ENCODE measurements at places on chromosomes 3 and 15.

DNA sequence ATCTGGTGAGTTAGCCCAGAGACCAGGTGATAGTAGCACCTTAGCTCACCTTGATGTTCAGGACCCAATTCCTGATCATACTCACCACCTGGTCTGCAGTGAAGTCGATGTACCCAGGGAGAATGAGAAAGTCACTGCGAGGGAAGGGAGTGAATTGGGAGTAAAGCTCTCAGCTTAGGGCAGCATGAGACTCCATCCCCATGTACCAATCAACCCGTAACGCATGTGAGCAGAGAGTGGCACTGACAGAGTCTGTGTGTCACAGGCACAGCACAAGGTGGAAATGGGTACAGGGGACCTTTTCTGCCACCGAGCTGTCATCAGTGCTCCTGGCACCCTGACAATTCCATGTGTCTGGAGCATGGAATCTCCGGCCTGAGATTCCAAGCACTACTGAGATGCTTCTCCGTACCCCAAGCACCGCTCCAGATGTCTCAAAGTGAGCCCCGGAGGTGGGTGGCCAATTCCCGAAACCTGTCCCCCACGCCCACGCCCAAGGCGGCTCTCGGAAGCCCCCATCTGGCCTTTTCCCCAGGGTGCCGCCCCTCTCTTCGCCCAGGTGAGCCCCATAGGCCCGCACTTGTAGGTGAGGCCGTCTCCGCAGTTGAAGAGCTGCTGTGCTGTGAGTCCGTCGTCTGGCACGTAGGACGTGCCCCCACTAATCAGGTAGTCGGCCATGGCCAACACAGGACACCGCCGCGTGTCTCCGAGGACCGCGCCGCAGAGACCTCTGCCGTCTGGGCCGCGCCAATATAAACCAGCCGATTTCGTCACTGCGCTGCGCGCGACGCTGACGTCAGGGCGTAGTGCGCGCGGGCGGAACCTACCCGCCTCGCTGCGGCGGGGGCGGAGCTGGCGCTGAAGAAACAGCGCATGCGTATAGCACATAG lies at the start of gene IMPDH2:
Gene IMPDH2 (minus strand): TSS at position 726 of the 890 bp plus-strand sequence. CDS start 48 bp downstream, at position 678.
- peak; percentile 73 for DNase-seq

DNA sequence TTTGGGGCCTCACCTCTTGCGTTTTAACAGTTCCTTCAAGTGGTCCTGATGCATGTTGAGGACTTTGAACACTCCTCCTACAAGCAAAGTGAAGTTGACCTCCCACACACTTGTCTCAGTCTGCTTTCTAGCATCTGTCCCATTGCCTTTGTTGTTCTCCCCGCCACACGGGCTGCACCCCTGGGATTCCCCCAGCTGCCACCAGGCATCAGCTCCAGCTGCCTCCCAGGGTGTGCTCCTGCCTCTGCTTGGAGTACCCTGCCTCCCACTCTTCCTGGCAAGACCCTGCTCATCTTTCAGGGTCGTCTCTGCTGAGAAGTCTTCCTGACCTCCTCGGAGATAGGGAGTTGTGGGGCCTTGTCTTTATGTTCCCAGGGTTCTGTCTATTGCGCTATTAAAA lies 52.2 kb downstream of the IGF1R start:
- no peak for DNase-seq

DNA sequence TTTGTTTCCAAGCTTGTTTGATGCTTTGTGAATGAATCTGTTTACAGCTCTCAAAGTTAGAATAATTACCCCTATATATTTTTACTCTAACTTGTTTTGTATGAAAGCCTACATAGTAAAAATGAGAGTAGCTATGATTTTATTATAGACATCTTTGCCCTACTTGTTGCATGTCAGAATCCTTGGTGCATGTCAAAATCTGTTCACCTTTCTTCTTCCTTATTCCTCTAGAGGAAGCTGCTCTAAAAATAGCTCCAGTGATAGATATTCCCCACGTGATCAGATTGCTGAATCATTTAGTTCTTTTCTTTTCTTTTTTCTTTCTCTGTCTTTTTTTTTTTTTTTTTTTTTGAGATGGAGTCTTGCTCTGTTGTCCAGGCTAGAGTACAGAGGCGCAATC lies 39.8 kb downstream of the LRRC49 start:
- DNase-seq = no peak

- no peak for DNase-seq
Observed at GRCh38 chr3:115845986-115846385, 222.7 kb downstream of the GAP43 start.

- no peak for DNase-seq
Observed at GRCh38 chr15:31130576-31131237, 29.2 kb upstream of the TRPM1 start.

GRCh38 chr3:56858331-56858730 lies 56.6 kb upstream of the ARHGEF3 start:
- DNase-seq = no peak

DNA sequence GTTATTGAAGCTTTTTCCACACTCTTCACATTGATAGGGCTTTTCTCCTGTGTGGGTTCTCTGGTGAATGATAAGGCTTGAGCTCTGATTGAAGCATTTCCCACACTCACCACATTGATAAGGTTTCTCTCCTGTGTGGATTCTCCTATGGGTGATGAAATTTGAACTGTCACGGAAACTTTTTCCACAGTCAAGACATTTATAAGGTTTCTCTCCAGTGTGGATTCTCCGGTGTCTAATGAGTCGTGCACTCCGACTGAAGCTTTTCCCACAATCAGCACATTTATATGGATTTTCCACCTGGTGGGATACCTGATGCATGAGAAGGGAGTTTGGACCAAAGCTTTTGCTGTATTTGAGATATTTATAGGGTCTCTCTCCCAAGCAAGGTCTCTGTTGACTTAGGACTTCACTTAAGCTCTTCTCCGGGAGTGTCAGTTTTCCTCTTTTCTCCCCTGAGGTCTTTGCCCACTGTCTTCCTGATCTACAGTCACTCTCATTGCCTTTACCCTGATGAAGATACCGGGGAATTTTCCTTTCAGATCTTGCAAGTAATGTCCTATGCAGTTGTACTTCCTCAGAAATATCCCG lies 9.4 kb downstream of the ZSCAN29 start:
- DNase-seq = no peak

DNA sequence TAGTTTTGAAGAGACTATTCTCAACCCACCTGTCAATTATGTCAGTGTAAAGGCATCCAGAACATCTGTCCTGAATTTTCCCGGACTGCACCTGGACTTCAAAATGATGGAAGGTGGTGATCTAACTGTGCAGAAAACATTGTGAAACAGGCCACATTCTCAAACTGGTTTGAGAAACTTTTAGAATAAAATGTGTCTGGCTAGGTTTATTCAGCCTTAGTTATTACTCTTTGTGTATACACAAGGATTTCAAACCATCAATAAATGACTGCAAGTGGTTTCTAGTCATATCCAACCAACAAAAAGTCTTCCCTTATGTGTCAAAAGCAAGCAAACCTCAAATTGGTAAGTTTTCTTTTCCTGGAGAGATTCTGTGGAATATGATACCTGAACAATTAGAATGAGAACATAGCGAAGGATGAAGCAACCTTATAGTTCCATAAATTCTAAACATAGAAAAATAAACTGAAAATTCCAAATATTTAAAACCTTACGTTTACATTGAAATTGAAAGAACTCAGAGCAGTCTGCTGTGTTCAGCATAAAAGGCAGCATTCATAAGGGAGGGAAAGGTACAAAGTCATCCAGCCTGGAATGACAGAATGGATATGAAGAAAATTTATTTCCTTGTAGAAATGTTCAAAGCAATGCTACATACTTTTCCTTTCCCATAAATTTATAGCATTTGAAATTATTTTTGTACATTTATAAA lies 306.6 kb upstream of the TGFBR2 start:
- DNase-seq = no peak

DNA sequence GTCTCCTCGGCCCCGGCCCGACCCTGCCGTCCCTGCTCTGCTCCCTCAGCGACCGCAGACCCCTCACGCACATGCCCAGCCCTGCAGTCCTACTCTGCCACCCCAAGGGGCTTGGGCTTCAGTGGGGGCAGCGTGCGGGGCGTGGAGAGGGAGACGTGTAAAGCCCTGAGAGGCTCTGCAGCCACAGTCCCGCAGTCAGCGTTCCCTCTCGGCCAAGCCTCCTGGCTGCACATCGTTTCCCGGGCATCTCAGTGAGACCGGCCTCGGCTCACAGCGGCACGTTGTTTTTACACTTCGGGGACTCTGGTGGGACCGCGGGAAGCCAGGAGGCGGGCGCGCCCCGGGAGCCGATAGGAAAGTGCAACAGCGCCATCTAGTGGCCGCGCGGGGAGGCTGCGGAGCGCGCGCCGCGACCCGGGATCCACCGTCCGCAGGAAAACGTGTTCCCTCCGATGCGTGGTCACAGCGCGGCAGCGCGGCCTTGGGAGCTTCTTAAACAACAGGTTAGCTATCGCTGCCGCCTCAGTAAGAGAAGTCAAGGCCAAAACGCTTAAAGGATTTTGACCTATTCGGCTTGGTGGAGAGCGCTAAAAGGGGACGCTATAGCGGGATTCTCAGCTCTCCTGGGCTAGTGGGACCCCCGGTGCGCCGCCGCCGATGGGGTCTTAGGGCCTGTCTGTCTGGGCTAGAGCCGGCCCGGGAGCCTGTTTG lies 226.8 kb upstream of the IGF1R start:
- no peak for DNase-seq

- DNase-seq = no peak
Observed at GRCh38 chr15:50945725-50946124, 37.2 kb downstream of the AP4E1 start.

DNA sequence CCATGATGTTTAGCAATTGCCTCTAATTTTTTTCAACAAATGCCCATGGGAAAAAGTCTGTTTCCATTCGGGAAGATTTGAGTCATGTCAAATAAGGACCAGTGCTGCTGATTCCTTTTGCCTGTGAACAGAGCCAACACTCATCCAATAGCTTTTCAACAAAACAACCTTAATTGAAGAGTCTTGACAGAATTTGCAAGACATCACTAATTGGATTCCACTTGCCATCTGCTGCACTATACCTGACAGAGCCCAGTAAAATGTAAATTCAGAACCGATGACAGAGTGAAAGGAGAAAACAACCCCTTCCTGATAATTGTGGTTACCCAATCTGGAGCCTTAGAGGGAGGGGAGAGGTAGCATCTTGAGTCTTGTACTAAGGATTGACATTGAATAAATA lies 426.7 kb downstream of the AGBL1 start:
- no peak for DNase-seq

- no peak for DNase-seq
Observed at GRCh38 chr3:195208183-195208582, 62.8 kb downstream of the XXYLT1 start.

Data from urinary bladder (tissue), 4 donors.